GM23338 (cell line): ENCODE measurements at places on chromosomes 3 and 15. TPM values are rescaled to one million over a fixed set of nuclear protein-coding genes. Genes with fewer than 3 reads are reported as not detected.

- no peaks in the 10 kb centered on the region for H3K27me3 ChIP-seq
- no peaks in the 10 kb centered on the region for H3K36me3 ChIP-seq
- no peak overlapping the region for H3K27ac ChIP-seq
- H3K4me1 ChIP-seq = peaks cover 5% of the 10 kb centered on the region; the same call in 1 of the 2 replicates
These were observed 172.3 kb downstream of the MYRIP start for GRCh38 chr3:39981547-39982184.

GRCh38 chr3:132730891-132731580, 8.8 kb upstream of the NPHP3 start:
- no peak overlapping the region for H3K4me3 ChIP-seq
- DNase-seq = peak; percentile 80
- H3K27me3 ChIP-seq = no peaks in the 10 kb centered on the region
- no peak overlapping the region for H3K27ac ChIP-seq
- no peaks in the 10 kb centered on the region for H3K4me1 ChIP-seq
- H3K36me3 ChIP-seq = no peaks in the 10 kb centered on the region

- peak overlapping the region; percentile 51; the same call in 1 of the 2 replicates for H3K27ac ChIP-seq
- DNase-seq = no peak
- H3K27me3 ChIP-seq = no peaks in the 10 kb centered on the region
- peaks cover 10% of the 10 kb centered on the region for H3K36me3 ChIP-seq
- H3K4me1 ChIP-seq = peaks cover 13% of the 10 kb centered on the region
- H3K4me3 ChIP-seq = no peak overlapping the region
These were observed 5.3 kb downstream of the SIN3A start for GRCh38 chr15:75446151-75446550.

GRCh38 chr3:6605227-6605626, 255.7 kb upstream of the GRM7 start:
- no peak overlapping the region for H3K4me3 ChIP-seq
- no peak for DNase-seq
- H3K27me3 ChIP-seq = no peaks in the 10 kb centered on the region
- H3K36me3 ChIP-seq = peaks cover 6% of the 10 kb centered on the region; the same call in 1 of the 2 replicates
- H3K4me1 ChIP-seq = no peaks in the 10 kb centered on the region
- H3K27ac ChIP-seq = no peak overlapping the region

- peak within 1 kb of the TSS; percentile 90 for H3K4me3 ChIP-seq
- peaks cover 19% of the 10 kb centered on the region for H3K36me3 ChIP-seq
- DNase-seq = peak; percentile 95
- H3K4me1 ChIP-seq = peaks cover 12% of the 10 kb centered on the region
- H3K27me3 ChIP-seq = no peaks in the 10 kb centered on the region
- no peak within 1 kb of the TSS; the same call in 1 of the 2 replicates for H3K27ac ChIP-seq
These were observed at the start of gene CPOX for GRCh38 chr3:98593046-98593936. Gene CPOX, minus strand, starts transcription at chr3:98593611. Its CDS starts 107 bp downstream, at chr3:98593504.

Gene CCR3
- not detected in 2 replicates for total RNA-seq

DNA sequence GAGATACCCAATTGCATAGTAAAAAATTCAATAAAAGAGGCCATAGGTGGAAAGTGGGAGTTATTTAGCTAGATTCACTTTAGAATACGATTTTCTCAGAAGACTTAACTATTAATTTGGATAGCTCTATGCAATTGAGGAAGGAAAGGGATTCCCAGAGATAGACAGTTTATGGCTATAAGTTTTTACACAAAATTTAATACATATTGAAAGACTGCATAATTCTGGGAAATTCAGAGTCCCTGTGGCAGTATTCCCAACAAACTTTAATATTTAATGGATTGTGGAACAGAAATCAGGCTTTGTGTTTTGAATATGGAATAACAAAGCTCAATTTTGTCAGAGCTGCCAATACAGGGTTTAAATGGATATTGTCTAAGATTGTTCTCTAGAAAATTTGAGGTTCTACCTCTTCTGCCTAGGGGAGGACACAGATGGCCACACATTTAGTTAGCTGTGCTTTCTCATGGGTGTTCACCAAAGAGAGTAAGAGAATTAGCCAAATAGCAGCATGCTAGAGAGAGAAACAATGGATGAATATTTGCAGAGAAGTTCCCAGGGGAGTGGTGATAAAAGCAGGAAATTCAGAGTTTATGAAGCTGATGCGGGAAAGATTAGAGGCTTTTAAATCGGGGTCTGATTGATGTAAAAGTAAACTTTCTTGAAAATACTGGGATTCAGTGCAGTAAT, 8.5 kb downstream of the ISL2 start:
- peaks cover 39% of the 10 kb centered on the region for H3K4me1 ChIP-seq
- H3K36me3 ChIP-seq = no peaks in the 10 kb centered on the region
- no peak for DNase-seq
- peak overlapping the region; percentile 68 for H3K4me3 ChIP-seq
- no peak overlapping the region for H3K27ac ChIP-seq

Gene C3orf49
- total RNA-seq = not detected in 2 replicates

Gene FOXB1
- 3.1 and 4.7 TPM in 2 replicates for total RNA-seq

Gene PLA2G4E
- total RNA-seq = not detected in 2 replicates

DNA sequence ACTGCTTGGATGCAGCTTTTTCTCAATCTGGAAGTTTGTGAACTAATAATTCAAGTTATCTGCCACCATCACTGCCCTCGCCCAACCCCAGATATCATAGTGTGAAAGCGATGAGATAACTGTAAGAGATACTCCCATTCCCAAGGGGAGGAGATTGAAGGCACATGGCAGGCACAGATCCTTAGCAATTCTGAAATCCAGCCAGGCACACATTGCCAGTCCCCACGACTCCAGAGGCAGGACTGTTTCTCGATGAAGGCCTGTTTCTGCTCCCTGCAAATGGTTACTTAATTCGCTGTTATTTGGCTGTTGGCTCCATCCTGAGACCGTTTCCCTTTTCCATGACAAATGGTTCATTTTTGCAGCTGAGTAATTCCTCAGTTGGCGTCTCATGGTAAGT, 63.2 kb upstream of the NEDD4 start:
- H3K4me3 ChIP-seq = no peak overlapping the region
- no peaks in the 10 kb centered on the region for H3K4me1 ChIP-seq
- H3K36me3 ChIP-seq = no peaks in the 10 kb centered on the region
- H3K27ac ChIP-seq = no peak overlapping the region

Gene EAF2
- 5.7 and 8.8 TPM in 2 replicates for total RNA-seq

Gene SST
- total RNA-seq = not detected in 2 replicates

DNA sequence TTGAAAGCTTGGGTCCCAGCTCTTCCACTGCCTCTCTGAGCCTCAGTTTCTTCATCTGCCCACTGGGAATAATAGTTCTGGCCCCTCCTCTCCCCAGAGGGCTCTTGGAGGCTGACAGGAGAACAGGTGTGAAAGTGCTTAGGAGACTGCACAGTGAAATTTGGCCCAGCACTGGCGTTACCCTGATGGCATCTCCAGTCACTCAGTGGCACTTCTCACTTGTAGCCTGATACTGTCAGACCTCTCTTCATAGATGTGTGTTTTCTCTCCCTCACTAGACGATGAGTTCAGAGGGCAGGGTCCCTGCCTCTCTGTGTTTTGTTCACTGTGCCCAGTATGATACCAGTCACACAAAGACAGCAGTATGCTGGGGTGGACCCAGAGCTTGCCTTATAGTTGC, 22.2 kb upstream of the IGDCC3 start:
- H3K27ac ChIP-seq = no peak overlapping the region
- H3K4me3 ChIP-seq = no peak overlapping the region
- DNase-seq = no peak
- peaks cover 6% of the 10 kb centered on the region; the same call in 1 of the 2 replicates for H3K36me3 ChIP-seq
- peaks cover 46% of the 10 kb centered on the region for H3K27me3 ChIP-seq

GRCh38 chr3:46881596-46882376, 4.3 kb downstream of the PTH1R start:
- no peaks in the 10 kb centered on the region for H3K36me3 ChIP-seq
- peak; percentile 72 for DNase-seq
- peaks cover 16% of the 10 kb centered on the region for H3K4me1 ChIP-seq
- no peak overlapping the region for H3K27ac ChIP-seq
- H3K4me3 ChIP-seq = peak overlapping the region; percentile 82
- H3K27me3 ChIP-seq = peaks cover 85% of the 10 kb centered on the region

- no peak overlapping the region for H3K4me3 ChIP-seq
- H3K27ac ChIP-seq = no peak overlapping the region
- peaks cover 34% of the 10 kb centered on the region for H3K4me1 ChIP-seq
These were observed 284.7 kb upstream of the ICE2 start for GRCh38 chr15:60763688-60764087.

- 0 out of 2 replicates have a peak, but pooled peaks cover 4% of the 10 kb centered on the region for H3K4me1 ChIP-seq
- H3K27ac ChIP-seq = no peak overlapping the region
- no peaks in the 10 kb centered on the region for H3K36me3 ChIP-seq
- no peak overlapping the region for H3K4me3 ChIP-seq
- DNase-seq = peak; percentile 77
These were observed 53.9 kb downstream of the C3orf38 start for GRCh38 chr3:88203642-88204055.

DNA sequence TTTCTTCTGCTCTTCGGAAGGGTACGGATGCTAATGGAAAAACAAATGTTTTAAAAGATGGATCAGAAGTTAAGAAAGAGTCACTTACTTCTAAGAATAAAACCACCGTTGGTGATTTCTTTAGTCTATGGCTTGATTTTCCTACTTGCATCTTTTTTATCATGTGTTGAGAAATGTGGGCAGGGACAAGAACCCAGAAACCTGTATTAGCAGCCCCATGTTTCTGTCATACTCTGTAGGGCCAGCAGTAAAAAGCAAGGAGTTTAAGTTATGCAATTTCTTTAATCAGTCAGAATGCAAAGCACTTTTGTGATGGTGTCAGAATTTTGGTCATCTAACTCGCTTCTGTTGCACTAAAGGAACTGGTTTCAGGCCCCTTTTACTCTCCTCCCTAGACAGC, 150.0 kb downstream of the MEIS2 start:
- no peak overlapping the region for H3K27ac ChIP-seq
- no peaks in the 10 kb centered on the region for H3K4me1 ChIP-seq
- H3K4me3 ChIP-seq = no peak overlapping the region
- no peaks in the 10 kb centered on the region for H3K27me3 ChIP-seq
- DNase-seq = no peak

Gene SLC9C1
- total RNA-seq = 0.97 and 1.7 TPM in 2 replicates

Gene AGBL1
- 0.03 TPM in 1 of 2 replicates, not detected in the other for total RNA-seq

GRCh38 chr3:42226470-42227425, 39.2 kb downstream of the CCK start:
- DNase-seq = peak; percentile 32
- no peaks in the 10 kb centered on the region for H3K36me3 ChIP-seq
- no peak overlapping the region for H3K27ac ChIP-seq
- no peaks in the 10 kb centered on the region; the same call in 1 of the 2 replicates for H3K4me1 ChIP-seq

Gene UNC45A
- 86.8 and 87.5 TPM in 2 replicates for total RNA-seq

DNA sequence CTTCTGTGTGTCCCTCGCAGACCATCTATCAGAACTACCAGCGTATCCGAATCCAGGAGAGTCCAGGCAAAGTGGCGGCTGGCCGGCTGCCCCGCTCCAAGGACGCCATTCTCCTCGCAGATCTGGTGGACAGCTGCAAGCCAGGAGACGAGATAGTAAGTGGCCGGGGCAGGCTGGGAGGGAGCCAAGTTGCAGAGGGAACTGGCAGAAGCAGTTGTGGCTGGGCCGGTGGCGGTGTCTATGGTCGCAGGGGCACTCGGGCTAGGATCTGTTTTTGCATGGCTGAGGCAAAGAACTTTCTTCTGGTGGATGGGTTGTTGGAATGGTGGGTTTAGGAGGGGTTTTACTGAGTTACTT, 10.1 kb downstream of the MCM2 start:
- DNase-seq = no peak
- H3K4me1 ChIP-seq = no peaks in the 10 kb centered on the region
- H3K27ac ChIP-seq = no peak overlapping the region
